Right kidney (tissue), 9 donors: ENCODE measurements at places on chromosomes 2 and 18.
A peak's percentile ranks its signal among the peaks of the same experiment; 100 is the strongest.

DNA sequence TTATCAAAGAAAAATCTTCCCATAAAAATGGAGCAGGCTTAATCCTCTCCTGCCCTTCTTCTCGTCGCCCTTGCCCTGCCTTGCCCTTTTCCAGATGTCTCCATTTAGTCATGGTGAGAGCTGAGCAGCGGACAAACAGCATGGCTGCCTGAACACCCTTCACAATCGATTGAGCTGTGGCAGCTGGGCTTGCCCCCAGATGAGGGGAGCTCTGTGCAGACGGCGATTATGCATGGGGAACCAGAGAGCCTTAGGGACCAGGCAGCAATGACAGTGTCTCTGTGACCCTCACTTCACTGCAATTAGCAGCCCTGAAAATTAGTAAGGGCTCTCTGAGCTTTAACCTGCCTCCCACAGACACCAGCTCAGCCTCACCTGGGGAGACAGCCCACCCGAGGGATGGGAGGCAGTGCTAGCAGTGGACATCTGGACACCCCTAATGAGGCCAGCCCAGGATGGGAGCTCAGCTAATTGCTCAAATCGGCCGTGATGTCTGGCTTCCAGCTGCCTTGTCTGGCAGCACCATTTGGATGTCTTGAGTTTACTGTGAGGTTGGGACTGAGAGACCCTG, 365.7 kb downstream of the TNS1 start:
- DNase-seq = no peak

- no peak for DNase-seq
Observed at GRCh38 chr2:197883354-197884032, 79.1 kb downstream of the PLCL1 start.

GRCh38 chr18:66334534-66334933, 269.4 kb downstream of the CDH19 start:
- no peak for DNase-seq

GRCh38 chr2:211545582-211545981, 989.2 kb downstream of the CPS1 start:
- DNase-seq = no peak

- DNase-seq = no peak
Observed at GRCh38 chr2:180991820-180992219, 11.4 kb downstream of the UBE2E3 start.

DNA sequence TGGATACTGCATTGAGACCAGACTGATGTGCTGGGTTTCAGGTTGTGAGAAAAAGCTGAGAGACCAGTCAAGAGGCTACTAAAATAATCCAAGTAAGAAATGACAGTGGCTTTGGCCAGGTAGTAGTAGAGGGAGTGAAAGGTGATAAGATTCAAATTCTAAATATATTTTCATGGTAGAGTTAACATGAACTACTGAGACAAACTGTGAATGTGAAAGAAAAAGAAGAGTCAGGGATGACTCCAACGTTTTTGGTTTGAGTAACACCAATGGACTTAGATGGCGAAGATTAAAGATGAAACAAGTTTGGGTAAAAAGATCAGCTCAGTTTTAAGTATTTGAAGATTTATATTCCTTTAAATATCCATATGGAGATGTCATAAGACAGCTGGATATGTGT, 209.4 kb downstream of the ZEB2 start:
- DNase-seq = no peak

DNA sequence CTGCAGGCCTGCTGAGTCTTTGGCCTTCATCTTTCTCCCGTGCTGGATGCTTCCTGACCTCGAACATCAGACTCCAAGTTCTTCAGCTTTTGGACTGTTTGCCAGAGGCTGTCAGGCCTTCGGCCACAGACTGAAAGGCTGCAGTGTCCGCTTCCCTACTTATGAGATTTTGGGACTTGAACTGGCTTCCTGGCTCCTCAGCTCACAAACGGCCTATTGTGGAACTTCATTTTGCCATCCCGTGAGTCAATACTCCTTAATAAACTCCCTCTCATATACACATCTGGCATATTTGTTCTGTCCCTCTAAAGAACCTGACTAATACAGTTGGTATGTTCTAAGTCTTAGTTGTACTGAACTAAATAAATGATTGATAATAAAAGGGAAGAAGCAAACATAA, 702.8 kb upstream of the LINC00305 start:
- no peak for DNase-seq

GRCh38 chr2:218125626-218126080, at the start of gene CXCR2:
CXCR2 (plus strand) TSS chr2:218126028; CDS start chr2:218134802, 8,774 bp downstream.
- DNase-seq = no peak

- DNase-seq = no peak
Observed at GRCh38 chr18:65439188-65439587, 311.6 kb upstream of the CDH7 start.

DNA sequence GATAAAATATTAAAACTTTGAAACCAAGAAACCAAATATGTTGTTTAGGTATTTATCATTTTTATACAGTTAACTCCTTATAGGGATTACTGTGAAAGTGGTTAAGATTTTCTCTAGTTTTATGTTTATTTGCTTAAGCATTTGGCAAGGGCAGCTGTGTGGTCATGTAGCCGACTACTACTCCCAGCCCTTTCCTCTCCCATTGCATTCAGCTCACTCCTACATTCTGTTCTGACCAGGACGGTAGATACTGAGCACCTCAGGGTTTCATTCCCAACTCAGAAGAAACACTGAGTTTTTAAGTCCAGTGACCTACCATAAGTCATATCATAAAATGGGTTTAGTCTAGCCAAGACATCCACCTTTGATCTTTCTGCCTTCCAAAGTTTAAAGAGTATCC, 19.8 kb downstream of the FZD5 start:
- DNase-seq = no peak

GRCh38 chr2:204479557-204479956, 65.7 kb upstream of the PARD3B start:
- no peak for DNase-seq

- no peak for DNase-seq
Observed at GRCh38 chr2:46634905-46635304, 155.5 kb downstream of the TMEM247 start.

DNA sequence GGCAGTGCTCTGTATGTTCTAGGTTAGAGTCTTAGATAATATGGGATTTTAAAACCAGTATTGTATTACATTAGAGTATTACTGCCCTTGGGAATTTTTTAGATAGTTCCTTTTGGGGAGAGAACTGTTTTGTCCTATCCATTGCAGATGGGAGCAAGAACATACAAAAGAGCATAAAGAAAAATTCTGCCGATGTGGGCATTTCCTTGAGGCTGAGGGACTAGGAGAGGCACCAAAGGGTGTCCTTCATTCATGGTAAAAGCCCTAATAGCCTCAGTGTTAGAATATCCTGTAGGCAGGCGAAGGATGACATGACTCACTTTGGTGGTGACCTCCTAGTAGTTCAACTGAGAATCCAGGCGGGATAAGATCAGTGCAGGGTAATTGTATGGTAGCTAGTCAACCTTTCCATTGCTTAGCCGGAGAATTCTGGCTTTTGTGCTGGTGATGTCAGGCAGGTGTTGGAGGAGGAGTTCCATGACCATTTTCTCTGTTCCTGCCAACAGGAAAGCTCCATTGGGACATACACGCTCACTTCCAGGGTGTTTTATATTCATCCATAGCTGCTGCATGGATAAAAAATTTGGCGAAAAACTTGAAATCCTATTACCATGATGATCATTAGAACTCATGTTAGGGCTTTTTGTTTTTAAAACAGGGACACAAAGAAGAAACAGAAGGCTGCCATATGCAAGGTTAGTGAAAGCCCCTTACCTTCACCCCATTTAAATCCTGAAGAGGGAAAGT, 28.1 kb downstream of the EPAS1 start:
- no peak for DNase-seq

DNA sequence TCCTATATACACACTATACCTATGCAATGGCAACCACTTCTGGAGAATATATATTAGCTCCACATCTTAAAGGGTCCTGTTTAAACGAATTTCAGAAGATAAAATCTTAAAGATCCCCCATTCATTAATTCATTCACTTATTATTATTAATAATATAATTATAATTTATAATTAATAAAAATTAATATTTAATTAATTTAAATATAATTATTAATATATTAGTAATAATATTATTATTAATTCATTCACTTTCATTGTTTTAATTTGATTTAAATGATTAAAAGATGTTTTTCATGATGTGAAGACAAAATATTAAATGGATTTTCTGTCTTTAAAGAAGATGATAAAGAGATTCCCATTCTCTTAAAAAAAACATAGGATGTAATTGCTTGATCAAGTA, 21.1 kb downstream of the NFU1 start:
- DNase-seq = no peak

GRCh38 chr18:77106331-77106730, 26.3 kb downstream of the MBP start:
- peak; percentile 4 for DNase-seq

DNA sequence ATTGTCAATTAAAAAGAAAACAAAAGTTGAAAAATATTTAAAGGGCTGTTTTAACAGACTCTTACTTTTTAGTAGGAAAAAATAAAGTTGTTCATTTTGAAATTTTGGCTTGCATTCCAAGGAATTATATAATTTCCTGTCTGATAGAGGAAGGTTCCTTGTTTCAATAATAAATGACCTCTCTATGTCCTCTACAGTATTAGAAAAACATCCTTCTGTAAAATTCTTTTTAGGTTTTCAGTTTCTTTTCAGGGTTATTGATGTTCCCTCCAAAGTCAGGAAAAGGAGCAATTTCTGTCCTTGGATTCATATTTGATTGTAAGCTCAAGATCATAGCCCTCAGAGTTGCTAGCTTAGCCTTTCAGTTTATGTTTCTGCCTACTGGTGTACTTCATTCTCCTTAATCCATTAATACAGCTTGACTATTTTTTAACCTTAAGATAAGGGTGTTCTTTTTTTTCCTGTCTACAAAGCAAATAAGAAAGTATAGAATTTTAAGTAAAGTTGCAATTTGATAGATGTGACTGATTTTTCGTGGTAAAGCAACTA, 125.2 kb upstream of the COL3A1 start:
- no peak for DNase-seq

DNA sequence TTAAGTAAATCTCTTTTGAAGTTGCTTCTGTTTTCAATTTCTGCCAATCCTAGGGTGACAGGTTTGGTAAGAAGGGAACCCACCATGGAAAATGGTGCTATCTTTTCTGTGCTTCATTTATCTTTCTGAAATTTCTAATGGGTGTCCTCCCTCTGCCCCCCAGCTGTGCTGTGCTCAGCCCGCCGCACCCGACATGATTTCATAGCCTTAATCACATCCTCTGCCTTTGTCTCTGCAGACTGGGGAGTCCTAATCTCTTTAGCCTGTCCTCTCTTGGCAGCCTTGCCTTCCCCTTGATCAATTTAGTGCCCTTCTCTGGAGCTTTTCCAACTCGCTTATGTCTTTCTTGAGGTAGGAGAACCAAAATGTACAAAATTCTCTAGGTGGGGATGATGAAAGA, 49.3 kb downstream of the DNMT3A start:
- no peak for DNase-seq

GRCh38 chr2:64820901-64821300, 167.2 kb upstream of the SERTAD2 start:
- DNase-seq = no peak

GRCh38 chr2:71129902-71130151, 202 bp downstream of the MCEE start:
- peak; percentile 92 for DNase-seq

GRCh38 chr2:105582952-105583660, 161.6 kb upstream of the NCK2 start:
- no peak for DNase-seq

DNA sequence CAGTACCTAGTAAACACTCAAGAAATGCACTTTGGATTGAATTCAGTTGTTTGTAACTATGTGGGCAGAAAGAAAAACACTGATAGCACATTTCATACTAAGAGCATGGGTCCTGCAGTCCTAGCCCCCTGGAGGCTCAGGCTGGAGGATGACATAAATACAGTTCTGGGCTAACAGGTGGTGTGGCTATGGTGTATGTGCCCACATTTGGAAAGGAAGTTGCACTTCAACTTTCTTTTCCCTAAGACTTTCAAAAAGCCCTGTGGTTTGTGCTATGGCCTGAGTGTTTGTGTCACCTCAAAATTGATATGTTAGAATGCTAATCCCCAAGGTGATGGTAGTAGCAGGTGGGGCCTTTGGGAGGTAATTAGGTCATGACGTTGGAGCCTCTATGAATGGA, 218.2 kb downstream of the CDCA7 start:
- no peak for DNase-seq

GRCh38 chr2:70767079-70767698, 811 bp downstream of the ADD2 start:
- DNase-seq = peak; percentile 81

GRCh38 chr18:54229421-54230059, 5.1 kb upstream of the MBD2 start:
- DNase-seq = no peak

- DNase-seq = no peak
Observed at GRCh38 chr2:166614503-166614902, 120.5 kb upstream of the SCN7A start.

DNA sequence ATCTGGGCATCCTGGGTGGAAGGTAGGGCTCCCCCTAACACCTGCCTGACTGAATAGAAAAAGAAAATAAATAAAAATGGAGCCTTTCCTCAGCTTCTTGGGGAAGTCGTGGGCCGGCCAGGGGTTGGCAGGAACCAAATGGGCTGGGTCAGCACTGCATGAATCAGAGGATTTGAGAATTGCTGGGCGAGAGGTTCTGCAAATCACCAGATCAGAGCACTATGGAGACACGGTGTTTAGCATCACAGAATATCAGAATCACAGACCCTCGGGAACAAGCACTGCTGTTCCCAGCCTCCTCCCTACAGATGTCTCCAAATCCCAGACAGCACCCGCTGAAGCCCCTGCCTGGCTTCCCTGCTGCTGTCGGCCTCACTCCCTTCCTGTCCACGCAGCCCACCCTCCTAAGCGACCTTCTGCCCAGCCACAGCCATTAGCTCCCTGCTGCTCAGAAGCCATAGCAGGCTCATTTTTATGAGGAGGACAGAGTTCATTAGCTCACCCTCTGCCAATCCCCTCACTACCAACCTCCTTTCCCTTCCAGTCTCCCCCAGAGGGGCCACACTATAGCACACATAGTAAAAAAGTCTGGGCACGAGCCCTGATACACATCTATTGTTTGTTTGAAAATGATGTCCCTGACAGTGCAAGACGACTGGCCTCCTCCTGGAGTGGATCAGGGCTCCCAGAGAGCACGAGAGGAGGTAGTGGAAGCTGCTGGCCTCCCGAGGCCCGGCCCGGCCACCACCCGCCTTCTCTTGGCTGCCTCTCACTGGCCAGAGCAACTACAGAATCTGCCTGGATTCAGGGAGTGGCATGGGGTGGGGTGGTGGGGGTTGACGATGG, 64.6 kb upstream of the TAF1B start:
- DNase-seq = no peak

DNA sequence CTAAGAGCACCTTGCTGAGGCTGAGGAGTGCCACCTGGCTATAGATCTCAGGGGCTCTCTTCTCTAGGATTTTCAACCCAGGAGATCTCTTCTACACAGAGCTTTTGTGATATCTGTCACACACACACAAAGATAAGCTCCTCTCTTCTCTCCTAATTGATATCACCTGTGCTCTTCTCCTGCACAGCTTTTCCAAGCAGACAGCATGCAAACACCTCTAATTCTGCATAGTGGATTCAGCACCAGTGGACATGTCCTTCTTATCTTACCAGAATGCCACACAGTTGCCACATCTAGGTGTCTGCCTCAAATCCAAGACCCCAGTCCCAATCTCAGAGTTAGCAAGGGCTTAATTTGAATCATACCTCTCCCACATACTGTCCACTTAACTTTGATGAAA, 43.9 kb downstream of the LRATD1 start:
- no peak for DNase-seq
